ENCODE measurements at places on chromosomes 12 and 14.

- DNase-seq: no peak
Measured at GRCh38 chr14:72129291-72129690, 197.1 kb downstream of the RGS6 start.

GRCh38 chr12:70180130-70180529, 63.1 kb upstream of the CNOT2 start:
- DNase-seq: no peak

DNA sequence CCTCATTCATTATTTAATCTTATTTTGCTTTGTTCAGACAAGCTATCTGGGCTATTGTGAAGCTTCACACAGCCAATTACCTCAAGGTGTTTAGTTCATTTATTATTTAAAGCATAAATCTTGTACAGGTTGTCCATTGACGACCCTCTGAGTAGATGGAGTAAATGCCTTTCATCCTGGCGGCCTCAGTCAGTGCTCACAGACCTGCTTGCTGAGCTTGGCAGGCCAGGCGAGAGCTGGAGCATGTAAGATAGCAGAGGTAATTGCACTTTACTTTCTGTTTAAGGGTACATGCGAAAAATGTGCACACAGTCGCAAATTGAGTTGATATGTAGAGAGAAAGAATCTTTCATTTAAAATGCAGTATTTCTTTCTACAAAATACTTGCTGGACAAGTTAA, 224.4 kb downstream of the NPAS3 start:
- DNase-seq: no peak

DNA sequence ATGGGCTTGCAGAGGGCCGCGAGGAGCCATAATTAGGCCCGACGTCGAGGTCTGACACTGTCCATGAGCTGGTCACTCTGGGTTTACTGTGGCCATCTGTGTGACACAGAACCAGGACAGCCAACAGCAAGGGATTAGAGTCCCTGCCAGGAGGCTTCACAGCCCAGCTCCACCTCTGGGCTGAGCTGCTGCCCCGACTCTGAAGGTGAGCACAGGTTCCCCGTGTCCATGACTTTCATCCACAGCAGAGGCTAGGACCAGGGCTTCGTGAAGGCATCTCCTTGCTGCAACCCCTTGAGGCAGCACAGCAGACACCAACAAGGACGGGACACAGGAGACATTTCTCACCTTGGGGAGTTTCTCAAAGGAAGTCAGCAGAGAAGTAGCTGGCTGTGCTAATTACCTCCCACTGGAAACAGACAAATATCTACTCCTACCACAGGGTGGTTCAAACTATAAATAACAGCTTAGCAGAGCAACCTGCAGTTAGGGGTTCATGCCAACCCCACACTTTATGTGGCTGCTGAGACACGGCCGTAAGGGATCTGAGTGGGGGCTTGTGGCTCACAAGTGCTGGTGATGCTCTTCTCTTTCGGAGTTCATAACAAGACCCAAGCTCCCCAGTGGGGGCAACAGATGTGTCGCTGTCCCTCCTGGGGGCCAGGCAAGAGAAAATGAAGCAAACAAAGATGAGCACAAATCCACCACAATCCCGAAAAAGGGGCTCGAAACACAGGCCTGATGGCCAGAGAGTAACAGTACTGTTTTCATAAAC, 29.2 kb downstream of the ZFYVE21 start:
- DNase-seq: no peak

DNA sequence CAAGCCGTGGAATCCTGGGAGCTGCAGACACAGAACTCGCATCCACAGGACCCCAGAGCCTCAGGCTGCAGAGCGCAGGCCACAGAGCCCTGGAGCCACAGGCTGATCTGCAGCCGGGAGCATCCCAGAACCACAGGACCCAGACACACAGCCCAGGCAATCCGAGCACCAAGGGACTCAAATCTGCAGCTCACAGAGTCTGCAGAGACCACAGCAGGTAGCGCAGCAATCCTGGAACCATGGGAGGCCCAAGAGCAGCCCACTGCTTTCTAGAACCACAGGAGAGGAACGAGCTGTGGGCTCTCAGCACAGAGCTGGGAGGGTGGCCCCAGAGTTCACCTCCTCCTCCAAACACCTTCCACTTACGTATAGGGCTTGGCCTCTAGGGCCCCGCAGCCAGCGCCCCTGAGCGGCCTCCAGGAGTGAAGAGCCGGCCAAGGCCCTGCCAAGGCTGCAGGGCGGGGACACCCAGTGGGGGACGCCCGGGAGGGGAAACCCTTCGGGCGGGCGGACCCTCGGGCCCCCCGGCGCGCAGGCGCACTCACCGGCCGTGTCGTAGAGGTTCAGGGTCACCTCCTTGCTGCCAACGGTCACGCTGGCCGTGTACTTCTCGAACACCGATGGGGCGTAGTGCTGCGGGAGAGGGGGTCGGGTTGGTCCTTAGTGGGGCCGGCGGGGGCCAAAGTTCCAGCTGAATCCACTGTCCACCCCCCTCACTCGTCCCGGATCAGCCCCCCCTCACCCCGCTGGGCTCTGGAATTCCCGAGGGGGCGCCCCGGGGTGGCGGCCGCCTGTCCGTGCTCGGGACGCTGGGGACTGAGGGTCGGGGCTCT, 665 bp downstream of the RHOF start:
- no peak for DNase-seq

DNA sequence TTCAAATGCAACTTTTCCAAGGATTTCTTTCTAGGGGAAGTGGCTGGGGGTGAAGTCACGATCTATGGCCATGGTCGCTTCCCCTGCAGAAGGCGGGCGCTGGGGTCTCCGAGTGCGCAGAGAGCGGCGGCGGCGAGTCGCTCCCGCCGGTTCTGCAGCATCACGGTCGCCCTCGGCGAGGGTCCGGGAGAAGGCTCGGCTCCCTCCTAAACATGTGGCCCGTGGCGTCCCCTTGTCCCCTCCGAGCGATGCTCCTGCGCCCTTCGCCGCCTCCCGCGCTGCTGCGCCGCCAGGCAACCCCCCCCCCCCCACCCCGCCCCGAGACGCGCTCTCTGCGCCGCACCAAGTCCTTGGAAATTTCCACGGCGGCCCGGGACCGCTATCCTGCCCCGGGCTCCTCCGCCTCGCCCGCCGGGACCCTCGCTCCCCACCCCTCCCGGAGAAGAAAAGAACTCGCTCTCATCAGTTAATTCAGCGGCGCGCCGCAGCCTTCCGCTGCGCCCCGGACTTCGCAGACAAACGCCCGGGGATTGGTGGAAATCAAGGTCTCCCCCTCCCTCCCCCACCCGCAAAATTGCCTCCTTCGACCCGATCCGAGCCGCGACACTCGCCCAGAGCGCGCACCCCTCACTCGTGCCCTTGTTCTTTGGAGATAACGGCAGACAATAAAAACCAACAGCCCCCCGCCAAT, at the start of gene ST8SIA1:
Gene ST8SIA1, minus strand, starts transcription at position 298 of the 691 bp plus-strand sequence. CDS start 475 bp downstream, outside the sequence.
- DNase-seq: no peak

GRCh38 chr12:123427036-123427769, 9.3 kb downstream of the RILPL2 start:
- no peak for DNase-seq

- no peak for DNase-seq
Measured at GRCh38 chr14:26702721-26703230, 104.9 kb upstream of the NOVA1 start.

GRCh38 chr12:110689281-110690126, 589 bp upstream of the HVCN1 start:
- peak; percentile 27 for DNase-seq

GRCh38 chr12:14190694-14191093, 174.8 kb upstream of the ATF7IP start:
- DNase-seq: no peak
